ENCODE measurements at places on chromosomes 7 and 10.

DNA sequence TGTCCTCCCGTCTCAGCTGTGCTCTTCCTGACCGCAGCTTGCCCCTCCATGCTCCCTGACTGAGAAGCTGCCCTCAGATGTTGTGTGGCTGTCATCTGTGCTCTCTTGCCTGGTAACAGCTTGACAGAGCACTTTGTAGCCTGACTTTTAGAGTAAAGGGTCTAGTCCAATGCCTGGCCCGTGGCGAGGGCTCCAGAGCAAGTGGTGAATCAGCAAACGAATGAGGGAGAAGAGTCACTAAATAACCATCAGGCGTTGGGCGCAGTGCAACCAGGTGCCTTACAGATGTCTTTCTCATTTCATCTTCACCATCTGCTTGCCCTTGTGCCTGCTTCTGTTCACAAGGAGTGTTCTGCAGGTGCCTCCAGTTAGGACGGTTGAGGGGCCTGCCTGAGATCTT is 45.6 kb downstream of the MKI67 start:
- DNase-seq = no peak

DNA sequence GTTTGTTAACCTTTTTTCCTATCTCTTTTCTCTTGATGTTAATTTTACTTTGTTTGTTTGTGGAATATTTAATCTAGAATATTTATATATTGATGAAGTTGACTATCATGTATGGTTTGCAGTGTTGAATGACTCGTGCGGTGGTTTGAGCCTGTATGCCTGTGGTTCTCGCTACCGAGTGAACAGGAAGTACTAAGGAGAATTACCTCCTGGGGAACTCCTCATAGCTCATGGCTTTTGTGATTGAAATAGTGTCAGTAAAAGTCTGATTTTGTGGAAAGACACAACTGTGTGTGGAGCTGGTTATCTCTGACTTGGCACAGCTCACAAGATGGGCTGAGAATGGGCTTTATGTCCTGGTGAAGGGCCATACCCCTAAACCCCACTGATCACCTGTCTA is 498.6 kb downstream of the GLRX3 start:
- no peak for DNase-seq

DNA sequence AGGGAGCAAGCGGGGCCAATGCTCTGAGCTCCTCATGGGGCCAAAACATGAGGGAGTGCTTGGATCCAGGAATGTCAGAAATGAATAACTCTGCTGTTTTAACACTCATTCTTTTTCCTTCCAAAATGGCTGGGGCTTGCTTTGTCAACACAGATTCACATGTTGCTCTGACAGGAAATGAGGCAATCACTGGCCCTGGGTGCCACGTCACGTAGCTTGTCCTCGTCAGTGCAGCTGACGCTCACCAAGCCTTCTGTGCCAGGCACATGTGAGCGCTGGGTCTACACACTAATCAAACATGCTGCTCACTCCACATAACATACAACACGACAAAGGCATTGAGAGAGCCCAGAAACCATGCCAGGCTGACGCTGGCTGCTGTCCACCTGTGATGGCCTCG is 198.9 kb downstream of the WDR37 start:
- DNase-seq = no peak

- DNase-seq = no peak
Measured at GRCh38 chr10:71209352-71209715, 3.0 kb upstream of the UNC5B start.

GRCh38 chr7:152583006-152583405 is 92.9 kb downstream of the XRCC2 start:
- no peak for DNase-seq

Measured in hematopoietic multipotent progenitor cell (in vitro differentiated cells).